ENCODE measurements at places on chromosomes 1 and 21.

DNA sequence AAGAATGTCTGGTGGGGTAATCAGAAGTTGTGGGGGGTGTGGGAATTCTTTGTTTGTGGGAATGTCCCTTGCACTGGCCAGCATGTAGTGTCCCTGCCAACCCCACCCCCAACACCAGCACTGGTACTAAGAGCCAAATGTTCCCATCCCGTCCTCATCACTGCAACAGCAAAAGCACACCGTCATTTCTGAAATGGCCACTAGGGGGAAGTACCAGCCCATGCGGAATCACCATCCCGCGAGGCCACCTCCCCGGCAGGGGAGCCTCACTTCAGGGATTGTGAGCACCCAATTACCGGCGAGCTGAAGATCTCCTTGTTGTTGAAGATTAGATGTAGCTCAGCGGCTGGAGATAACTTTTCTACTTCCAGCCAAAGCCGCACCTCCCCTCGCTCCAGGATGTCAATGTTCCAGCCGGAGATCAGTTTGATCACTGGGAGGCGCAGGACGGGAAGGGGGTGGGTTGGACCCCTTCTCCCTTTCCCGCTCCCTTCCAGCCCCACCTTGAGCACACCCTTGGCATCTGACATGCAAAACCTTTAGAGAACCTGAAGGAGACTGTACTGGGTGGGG, 41.0 kb downstream of the MYOM3 start:
- peak; percentile 51 for DNase-seq

DNA sequence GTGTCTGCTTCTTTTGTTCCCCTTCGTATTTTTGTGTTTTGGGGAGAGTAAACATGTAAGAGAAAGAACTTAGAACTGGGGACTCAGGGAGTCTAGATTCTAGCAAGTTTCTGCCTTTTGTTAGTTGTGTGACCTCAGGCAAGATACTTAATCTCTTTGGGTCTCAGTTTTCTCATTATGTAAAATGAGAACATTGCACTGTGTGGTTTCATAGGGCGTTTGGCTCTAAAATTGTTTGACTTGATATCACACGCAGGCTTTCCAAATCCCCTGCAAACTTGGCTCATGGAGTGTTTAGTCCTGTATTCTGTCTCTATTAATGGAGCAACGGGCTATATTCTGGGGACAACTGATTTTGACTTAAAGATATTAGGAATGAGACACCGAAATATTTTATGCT, 57.7 kb downstream of the NTNG1 start:
- no peak for DNase-seq

GRCh38 chr1:76075877-76076276, 1.3 kb downstream of the ST6GALNAC3 start:
- DNase-seq, result no peak

DNA sequence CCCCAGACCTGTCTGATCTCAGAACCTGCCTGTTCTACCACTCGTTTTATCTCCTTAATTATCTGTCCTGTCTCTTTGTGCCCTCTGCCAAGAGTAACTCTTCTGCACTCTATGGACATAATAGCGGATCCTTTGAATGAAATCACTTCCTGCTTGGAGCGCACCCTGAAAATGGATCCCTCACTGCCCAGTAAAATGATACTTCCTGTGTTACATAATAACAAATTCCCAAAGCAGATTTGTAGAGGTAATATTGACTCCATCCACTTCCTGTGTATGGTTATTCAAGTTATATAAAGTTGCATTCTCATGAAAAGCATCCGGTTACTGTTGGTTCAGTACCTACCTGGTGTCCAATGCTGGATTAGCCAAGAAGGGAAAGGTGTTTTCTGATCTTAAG, 246.0 kb downstream of the TRABD2B start:
- no peak for DNase-seq

DNA sequence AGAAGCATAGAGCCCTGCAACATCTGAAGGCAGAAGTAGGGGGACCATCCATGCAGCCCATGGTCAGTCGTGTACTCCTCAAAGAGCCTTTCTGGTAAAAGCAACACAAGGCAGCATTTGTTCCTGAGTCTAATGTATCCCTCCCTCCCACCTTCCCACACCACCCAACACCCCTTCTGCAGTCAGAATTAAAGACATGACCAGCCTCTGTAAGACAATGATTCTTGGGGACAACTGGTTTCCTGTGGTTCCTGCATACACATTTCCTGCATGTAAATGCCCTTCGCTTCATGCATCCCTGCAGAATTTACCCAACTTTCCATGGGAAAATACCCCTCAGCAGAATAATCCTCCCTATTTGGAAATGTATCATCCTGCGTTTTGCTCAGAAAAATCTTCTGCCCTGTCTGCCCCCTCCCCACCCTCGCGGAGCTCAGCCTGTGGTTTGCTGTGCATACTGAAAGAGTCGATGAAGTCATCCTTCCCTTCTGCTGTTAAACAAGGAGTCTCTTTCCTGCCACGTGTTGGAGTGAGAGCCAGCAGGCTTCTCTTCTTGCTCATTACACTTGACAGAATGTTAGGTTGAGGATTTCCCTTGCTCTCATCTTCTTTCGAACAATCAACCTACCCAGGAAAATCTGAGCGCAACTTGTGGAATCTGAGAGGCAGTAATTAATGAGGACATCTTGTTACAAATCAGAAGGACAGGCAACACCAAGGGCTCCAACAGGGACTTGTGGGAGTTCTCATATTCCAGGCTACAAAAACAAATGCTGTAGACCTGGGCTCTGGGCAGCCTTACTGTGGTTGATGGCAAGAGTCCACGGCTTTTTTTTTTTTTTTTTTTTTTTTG, 4.7 kb downstream of the TNN start:
- DNase-seq, result no peak

DNA sequence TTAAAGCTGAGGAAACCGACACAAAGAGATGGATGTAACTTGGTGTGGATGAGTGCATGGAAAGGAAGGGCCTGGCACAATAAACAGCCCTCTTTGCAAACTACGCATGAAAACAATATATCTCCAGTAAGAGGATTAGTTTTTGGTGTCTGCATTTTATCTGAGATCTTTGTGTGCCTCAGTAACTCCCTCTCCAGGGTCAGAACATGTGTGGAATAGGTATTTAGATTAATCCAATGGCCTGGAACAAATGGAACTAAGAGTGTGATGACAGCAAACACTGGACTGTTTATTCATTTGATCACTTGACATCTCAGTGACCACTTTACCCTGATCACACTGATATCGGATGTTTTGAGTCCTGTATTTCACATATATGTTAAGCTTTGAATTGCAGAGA, 45.3 kb downstream of the AKNAD1 start:
- no peak for DNase-seq

DNA sequence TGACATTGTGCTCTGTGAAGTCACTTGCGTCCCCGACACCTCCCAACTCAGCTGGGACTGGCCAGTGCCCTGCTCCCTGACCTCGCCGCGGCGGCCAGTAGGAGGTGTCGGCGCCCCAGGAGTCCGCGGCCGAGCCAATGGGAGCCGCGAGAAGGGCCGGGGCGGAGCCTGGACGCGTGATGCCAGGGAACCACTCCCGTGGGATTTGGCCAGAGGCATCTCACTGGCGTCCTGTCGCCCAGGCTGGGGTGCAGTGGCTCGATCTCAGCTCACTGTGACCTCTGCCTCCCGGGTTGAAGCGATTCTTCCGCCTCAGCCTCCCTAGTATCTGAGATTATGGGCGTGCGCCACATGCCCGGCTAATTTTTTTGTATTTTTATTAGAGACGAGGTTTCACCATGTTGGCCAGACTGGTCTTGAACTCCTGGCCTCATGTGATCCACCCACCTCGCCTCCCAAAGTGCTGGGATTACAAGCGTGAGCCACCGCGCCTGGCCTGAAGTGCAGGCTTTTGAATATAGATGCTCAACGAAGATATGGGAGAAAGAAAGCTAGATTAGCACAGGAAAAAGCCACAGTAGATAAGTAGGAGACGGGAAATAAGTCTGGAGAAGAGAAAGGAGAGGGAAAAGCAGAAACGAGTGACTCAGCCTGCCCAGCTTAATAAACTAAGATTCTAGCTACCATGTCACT, 38.0 kb downstream of the ZBTB8OS start:
- peak; percentile 43 for DNase-seq

- no peak for DNase-seq
Measured at GRCh38 chr1:114082867-114083585, 70.6 kb downstream of the SYT6 start.

DNA sequence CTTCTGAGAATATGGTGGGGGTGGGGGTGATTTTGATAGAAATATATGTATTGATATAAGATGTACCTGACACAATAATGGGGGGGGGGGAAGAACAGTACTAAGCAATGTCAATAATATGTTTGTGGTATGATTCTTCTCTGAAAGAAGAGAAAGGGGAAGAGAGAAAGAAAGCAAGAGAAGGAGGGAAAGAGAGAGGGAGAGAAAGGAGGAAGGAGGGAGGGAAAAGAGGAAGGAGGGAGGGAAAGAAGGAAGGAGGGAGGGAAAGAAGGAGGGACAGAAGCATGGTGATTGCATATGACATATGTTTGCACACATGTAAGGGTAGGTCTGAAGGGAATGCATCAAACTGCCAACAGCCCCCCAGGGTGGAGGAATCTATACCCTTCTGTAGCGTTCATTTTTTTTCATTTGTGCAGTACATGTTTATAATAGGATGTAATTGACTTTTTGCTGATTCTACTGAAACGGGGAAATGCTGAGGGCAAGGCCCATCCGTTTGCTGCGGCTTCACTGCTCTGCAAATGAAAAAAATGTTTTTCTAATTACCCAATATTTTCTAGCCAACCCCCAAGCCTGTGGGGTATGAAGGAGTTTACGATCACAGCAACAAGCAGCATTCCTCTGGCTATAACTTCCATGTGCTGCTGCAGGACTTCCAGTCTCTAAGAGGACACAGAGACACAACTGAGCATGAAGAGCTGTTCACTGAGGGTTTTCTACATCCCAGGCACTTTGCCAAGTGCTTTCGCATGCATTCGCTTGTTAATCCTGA, 119.3 kb upstream of the ZC3H12A start:
- no peak for DNase-seq

- no peak for DNase-seq
Measured at GRCh38 chr1:38094711-38095290, 48.2 kb upstream of the POU3F1 start.

DNA sequence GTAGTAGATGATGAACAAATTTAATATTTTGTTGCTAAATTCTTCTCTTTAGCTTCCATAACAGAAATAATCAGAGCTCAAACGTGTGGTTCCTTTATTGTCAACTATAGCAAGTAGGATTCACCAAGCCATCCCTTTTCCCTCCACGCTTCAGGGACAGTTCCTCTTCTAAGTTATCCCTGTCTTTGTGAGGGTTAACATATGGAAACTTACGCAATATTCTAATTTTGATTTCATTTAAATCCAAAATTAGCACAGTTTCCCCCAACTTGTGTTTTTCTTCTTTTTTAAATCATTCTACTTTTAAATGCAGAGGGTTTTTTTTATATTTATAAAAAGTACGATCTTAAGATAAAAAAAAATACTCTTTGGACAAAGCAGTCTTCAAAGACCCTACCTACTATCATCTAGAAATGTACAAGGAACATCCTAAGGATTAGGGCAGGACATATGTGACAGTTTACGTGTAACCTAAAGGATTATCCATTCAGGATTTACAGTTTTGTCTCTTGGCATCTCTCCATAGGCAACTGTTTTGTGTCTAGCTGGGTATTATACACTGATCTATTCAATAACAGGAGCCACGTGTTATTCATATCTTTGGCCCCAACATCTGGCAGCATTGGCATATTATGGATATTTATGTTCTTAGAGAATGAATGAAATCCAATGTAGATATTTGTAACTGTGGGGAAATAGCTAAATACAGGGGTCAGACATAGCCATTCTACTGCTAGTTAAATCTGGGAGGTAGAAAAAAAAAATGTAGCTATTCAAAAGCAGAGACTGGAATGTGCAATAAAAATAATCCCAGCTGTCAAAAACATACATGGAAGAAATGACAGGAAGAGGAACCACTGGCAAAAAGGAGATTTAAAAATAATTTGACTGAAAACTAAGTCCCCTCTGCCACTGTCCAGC, 272.9 kb downstream of the NEGR1 start:
- DNase-seq, result no peak

DNA sequence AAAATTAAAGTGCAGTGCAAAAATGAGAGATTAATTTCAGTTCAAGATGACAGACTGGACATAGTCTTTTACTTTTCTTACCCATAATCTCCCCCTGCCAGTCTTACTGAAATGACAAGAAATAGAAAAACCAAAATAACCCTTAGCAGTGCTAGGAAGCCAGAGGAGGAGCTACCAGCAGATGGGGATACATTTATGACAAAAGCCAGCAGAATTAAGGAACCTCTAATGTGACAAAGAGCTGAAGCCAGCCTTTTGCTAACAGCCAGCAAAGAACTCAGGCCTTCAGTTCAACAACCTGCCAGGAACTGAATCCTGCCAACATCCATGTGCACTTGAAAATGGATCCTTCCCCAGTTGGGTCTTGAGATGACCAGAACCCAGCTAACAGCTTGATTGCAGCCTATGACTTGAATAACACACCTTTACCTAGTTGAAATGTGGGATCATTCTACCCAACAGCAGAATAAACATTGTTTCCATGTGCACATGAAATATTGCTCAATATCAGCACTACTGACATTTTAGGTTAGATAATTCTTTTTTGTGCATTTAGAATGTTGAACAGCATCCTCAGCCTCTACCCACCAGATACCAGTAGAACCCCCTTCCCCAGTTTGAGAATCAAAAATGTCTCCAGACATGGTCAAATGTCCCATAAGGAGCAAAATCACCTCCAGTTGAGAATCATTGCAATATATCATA, 7.9 kb upstream of the TRAF5 start:
- no peak for DNase-seq

DNA sequence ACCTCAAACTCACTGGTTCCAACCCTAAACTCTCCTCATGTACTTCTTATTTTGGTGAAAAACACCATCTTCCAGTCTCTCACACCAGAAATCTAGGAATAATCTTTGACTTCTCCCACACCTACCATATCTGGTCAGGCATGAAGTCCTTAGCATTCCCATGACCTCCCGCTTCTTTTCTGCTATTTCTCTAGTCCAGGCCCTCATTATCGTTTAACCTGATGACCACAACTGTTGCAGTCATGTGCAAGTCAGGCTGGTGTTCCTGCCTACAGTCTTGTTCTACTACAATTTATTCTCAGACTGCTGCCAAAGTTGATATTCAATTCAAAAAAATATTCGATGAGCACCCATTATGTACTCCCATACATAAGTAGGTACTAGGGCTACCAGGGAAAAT, 71.3 kb downstream of the PIK3R3 start:
- DNase-seq, result no peak

DNA sequence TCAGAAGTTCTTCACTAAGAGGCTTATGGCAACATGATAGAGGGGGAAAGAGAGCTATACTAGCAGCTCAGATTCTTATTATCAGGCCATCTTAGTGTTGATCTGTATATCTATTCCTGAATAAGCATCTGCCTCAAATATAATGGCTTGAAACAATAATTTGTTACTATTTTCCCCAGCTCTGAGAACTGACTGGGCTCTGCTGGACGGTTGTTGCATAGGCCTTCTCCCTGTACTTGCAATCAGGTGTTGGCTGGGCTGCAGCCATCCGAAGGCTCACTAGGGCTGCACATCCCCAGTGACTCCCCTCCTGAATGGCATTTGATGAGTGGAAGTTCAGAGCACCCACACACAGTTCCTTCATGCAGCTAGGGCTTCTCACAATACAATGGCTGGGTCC, 116.0 kb downstream of the PROX1 start:
- DNase-seq, result no peak

Measured in effector CD8-positive, alpha-beta T cell (primary cell).